ENCODE measurements at places on chromosomes 2 and 18.

DNA sequence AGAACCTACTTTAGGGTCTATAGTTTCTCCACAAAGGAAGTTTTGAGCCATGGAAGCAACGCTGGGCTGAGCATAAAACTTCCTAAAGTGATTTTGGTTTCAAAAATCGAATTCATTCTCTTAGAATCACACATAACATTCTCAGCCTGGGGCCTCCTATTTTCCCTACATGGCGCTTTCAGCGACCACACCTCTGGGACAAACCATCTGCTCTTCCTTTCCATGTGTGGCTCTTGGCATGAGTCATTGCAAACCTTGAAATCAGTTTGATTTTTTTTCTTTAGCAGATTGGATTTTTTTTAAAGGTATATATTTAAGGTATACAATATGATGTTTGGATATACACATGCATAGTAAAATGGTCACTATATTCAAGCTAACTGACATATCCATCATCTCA lies 72.5 kb upstream of the APCDD1 start:
- no peak for DNase-seq

DNA sequence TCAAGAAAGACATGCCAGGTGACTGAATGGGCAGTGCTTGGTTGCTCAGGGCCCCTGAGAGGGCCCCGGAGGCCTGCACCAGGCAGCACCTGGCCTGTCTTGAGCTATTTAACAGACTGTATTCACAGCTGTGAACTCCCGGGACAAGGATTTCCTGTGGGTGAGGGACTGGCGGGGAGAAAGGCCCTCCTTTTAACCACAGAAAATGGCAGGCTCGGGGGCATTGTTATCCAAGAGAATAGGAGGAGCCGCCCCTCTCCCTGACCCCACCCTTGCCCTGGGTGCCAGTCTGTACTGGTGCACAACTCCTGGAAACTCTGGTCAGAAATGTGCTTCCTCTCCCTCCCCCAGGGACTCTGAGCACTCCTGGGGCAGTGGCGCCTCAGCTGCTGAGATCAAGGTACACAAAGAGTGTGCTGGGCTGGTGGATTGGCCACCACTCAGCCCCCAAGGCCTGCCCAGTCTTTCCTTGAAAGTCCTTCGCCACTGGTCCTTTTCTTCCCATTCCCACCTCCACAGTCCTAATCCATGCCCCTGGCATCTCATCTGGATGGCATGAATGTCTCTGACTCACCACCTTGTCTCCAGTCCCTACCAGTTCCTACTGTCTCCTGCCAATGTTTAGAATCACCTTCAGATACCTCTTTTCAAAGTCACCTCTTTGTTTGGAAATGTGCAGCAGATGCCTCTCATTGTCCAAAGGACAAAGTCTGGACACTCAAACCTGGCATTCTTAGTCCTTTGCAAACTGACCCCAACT lies 19.6 kb upstream of the EPAS1 start:
- no peak for DNase-seq

- no peak for DNase-seq
These were observed 191.4 kb upstream of the OSR1 start for GRCh38 chr2:19549821-19550220.

DNA sequence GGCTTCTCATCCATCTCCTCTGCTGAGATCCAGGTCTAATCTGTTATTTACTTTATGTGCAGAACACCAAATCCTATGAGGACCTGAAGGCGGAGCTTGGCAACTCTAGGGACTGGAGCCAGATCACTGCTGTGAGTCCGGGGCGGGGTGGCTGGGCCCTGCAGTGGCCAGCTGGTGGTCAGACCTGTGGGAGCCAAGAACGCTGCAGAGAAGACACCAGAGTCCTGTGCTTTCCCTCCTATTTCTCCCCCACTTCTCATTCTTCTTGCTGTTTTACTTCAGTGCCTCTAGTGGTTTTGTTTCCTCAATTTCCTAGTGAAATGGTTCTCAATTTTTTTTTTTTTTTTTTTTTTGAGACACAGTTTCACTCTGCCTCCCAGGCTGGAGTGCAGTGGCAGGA lies 19.7 kb downstream of the VIL1 start:
- no peak for DNase-seq

- no peak for DNase-seq
These were observed 129.0 kb upstream of the MYCN start for GRCh38 chr2:15811367-15811766.

GRCh38 chr2:72004976-72005375 lies 142.7 kb downstream of the CYP26B1 start:
- DNase-seq: no peak

DNA sequence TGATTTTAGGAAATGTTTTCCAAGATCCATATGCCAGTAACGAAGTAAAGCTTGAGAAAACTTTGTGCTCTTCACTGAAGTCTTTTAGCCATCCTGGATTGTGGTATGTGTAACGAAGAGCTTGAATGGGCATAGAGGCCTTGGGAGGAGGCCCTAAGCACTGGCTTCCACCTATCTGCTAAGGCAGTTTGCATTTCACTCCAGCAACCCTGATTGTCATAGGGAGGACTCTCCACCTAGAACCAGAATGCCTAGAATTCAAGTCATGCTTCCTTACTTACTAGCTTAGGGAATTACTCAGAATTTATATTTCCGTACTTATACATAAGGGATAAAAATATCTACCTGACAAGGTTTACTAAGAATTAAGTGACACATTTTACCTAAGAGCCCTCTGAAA lies 451.5 kb downstream of the FBXO15 start:
- DNase-seq: no peak

DNA sequence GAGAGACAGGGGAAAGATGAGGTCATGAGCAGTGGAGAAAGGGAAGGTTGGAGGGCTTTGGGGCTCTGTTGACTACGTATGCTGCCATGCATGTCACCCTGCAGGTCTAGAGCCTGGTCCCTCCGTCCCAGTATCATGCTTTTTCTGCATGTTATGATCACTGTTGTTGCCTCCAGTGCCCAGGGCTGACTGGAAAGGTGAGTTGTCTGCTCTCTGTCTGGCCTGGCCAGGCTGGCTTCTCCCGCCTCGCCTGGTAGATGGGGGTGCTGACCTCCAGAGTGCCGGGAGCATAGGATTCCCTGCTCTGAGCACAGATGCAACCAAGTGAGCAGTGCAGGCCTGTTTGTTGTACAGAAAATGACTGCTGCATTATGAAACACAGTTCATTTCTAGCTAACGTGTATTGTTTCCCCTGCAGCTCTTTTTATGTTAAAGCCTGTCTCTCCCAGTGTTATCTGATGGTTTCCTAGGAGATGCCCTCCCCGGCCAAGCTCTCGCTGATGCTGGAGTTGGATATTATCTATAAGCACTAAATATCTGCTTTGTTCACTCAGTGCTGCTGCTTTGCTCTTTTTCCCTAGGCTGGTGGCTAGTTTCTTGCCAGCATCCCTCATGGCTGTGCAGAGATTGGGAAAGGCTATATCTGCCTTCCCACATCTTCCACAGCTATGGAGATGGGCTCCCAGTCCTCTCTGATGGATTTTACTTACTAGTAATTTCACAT lies 158.2 kb downstream of the TDRD15 start:
- peak; percentile 28 for DNase-seq
